ENCODE measurements at places on chromosomes 6 and 20.

DNA sequence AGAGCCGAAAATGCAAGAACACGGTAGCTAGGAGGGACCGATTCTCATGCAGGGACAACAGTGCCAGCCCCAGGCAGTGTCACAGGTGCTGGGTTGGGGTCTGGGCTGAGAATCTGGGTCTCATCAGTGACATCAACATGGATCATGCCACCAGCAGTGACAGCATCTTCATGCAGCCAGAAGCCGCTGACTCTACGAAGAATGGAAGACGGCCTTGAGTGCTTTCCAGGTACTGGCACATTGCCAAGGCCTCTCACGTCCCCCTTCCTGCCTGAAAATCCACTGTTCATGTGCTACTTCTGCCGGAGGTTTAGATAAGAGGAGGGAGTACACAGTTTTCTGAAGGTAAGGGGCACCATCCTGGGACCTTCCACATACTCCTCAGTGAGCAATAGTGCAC is 141.1 kb upstream of the FOXQ1 start:
- no peak for DNase-seq

DNA sequence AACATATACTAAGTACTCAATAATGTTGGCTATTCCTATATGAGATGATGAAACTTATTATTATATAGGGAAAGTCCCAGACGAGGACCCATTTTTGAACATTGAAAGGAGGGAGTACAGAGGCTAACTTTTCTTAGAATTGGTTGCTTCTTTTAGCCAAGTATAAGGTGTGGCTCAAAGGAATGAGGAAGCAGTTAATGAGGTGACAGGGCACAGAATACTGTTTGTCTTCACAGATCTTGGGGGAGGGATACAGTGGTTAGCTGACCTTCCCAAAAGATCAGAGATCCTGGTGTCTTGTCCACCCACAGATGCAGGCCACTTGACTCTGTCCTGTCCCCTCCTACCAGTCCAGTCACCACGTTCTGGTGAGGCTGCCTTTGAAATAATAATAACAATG is 67.8 kb upstream of the EPB41L1 start:
- DNase-seq = no peak

DNA sequence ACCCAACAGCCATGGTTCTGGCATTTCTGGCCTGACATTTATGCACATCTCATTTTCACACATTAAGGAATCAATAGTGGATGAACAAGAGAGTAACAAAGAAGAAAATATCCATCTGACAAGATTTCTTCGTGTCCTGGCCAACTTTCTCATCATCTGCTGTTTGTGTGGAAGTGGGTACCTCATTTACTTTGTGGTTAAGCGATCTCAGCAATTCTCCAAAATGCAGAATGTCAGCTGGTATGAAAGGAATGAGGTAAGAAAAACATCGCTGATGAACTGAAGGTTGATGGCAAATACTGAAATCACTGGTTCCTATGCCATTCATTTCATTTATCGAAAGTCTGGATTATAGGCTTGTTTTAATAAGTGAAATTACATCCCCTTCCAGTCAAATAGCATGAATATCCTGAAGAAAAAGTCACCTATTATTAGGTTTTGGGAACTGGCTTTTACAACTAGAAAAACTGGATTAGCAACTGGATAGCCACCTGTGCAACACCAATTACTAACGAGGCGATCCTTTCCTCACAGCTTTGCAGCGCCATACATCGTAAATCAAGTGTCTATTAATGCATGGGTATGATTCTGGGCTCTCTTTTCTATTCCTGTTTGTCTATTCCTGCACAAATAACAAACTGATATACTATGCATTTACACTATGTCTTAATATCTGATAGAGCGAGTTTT is 50.2 kb upstream of the NOP56 start:
- no peak for DNase-seq

GRCh38 chr6:25223490-25223991 is 55.6 kb upstream of the CARMIL1 start:
- DNase-seq = peak; percentile 22

DNA sequence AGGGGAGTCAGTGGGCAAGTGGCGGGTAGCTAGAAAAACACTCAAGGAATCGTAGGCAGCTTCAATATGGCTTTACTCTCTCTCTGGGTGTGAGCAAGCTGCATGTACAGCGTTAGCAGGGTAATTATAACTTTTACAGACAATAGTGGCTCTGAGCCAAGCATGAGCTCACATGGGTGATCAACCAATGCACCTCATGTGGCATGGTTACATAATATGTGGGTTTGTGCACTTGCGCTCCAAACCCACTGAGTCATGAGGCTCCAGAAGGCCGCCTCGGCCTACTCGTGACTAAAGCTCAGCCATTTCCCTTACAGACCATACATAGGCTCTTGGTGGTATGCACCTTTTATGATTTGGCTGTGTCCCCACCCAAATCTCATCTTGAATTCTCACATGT is 78.4 kb upstream of the FBXL4 start:
- DNase-seq = no peak

- DNase-seq = no peak
These were observed 51.0 kb upstream of the SENP6 start for GRCh38 chr6:75550544-75551167.

DNA sequence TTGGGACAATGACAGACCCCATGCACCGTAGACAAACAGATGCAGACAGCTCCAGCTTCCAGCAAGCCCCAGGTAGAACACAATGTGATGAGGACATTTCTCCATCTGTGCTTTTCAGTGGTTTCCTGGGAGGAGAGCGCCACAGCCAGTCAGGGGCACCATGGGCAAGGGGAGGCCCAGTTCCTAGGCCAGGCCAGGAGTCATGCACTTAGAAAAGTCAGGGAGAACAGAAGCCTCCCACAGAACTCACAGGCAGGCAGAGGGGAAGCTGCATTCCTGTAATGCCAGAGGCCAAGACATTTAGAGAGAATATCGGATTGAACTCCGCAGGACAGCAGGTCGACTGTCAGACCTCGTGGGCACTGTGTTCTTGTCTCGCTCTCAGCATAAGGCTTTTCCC is 9.2 kb downstream of the SYNDIG1 start:
- DNase-seq = no peak

DNA sequence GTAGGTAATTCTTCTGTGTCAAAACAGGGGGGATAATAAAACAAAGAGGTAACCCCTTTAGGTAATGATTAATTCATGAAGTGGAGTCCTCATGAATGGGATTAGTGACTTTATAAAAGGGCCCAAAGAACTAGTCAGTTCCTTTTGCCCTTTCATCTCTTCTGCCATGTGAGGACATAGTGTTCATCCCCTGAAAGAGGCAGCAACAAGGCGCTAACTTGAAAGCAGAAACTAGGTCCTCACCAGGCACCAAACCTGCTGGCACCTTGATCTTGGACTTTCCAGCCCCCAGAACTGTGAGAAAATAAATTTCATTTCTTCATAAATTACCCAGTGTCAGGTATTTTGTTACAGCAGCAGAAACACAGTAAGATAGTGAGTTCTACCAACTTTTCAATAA is 16.4 kb upstream of the BRPF3 start:
- DNase-seq = no peak

GRCh38 chr20:41116282-41116956 is 20.9 kb upstream of the PLCG1 start:
- DNase-seq = no peak

- no peak for DNase-seq
These were observed 248.1 kb downstream of the CD109 start for GRCh38 chr6:73943930-73944652.

GRCh38 chr6:141562186-141562811 is 570.4 kb upstream of the GJE1 start:
- DNase-seq = no peak

- DNase-seq = no peak
These were observed 55.5 kb downstream of the NCOA3 start for GRCh38 chr20:47557218-47557617.

DNA sequence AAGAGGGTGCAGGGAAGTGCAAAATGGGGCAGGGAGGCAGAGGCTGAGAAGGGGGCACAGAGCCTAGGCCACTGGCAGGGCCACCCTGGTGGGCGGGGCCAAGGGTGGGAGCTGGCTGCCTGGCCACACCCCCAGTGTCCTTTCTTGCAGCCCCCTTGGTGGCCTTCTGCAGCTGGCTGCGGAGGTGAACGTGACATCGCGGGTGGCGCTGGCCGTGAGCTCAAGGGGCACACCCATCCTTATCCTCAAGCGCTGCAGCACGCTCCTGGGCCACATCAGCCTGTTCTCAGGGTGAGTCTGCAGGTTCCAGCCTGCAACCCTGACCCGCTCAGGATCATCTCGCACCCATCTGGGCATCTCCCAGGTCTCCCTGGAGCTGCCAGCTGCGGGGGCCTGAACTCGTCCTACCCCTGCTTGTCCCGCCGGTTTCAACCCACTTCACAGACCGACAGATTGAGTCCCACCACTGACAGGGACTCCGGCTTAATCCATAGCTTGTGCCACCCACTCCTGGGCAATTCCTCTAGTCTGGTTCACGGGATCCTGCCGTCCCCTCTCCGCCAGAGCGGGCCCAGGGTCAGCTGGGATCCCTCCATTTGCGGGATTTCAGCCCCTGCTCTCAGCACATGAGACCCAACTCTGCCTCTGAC is 6.2 kb downstream of the BPIFB3 start:
- DNase-seq = no peak

DNA sequence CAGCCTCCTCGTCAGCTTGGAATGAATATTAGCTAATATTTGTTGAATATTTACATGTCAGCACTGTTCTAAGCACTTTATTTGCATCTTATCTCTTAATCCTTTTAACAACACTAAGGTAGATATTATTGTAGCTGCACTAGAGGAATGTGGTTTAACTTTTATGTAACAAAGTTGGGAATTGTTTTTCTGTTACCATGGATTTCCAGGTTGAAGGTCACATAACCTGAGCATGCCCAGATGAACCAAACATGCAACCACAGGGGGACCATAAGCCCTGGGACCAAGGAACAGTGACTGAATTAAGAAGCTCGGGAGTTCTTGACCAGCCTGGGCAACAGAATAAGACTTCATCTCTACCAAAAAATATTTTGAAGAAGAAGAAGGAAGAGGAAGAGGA is 29.1 kb upstream of the YWHAB start:
- no peak for DNase-seq

DNA sequence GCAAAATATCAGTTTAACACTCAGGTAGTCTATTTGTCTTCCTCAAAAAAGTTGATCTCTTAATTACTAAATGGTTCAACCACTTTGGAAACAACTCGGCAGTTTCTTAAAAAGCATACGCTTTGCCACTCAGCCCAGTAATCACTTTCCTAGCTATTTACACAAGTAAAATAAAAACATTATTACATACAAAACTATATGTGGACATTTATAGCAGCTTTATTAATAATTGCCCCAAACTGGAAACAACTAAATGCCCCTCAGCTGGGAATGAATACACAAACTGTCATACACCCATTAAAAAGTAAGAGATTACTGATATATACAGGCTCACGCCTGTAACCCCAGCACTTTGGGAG is 7.4 kb downstream of the EEF1A1 start:
- no peak for DNase-seq

- DNase-seq = peak; percentile 68
These were observed 22.4 kb downstream of the ZMYND8 start for GRCh38 chr20:47334022-47334551.

DNA sequence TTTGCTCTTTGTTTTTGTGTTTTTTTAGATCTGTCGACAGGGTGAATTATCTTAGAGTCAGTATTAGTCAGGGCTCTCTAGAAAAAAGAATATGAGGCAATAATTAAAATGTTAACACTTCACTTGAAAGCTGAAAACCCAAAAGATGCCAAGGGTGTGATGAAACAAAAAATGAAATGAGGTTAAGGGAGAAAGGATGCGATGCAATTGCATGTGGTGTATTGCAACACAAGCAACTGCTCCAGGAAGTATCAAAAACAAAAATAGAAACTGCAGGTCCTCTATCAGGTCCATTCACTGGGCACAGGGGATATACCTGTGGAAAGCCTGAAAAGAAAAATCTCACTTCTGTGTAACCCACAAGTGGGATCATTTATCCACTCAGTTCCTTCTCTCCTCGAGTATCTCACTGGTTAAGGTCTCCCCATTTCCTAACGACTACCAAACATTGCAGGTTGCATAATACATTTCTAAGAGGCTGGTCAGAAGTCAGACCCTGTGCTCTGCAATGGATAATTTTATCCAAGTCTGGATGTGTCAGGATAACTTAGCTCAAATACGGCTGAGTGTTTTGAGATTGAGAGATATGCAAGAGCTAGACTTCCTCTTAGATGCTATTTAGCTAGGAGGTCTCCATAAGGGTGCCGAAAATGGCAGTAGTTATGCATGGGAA is 257.7 kb upstream of the GJE1 start:
- no peak for DNase-seq

- DNase-seq = no peak
These were observed 262.4 kb downstream of the PLCB1 start for GRCh38 chr20:8394308-8394945.

DNA sequence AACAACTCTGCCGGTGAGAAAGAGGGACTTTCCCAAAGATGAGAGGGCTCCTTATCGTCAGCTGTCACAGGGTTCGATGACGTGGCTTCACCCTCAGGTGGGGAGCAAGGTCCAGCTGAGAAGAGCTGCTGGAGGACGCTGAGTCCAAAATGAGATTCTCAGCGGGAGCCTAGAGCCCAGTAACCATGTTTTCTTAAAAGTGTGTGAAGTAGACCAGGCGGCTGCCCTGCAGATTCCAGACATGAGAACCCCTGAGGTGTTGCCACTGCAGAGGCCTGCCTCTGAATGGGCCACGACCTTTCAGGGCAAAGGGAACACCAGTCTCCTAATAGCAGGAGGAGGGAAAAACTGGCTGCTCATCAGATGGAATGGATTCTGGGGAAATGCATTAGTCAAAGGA is 375.1 kb downstream of the BTBD9 start:
- DNase-seq = no peak
